ENCODE measurements at places on chromosomes 5 and 9.

DNA sequence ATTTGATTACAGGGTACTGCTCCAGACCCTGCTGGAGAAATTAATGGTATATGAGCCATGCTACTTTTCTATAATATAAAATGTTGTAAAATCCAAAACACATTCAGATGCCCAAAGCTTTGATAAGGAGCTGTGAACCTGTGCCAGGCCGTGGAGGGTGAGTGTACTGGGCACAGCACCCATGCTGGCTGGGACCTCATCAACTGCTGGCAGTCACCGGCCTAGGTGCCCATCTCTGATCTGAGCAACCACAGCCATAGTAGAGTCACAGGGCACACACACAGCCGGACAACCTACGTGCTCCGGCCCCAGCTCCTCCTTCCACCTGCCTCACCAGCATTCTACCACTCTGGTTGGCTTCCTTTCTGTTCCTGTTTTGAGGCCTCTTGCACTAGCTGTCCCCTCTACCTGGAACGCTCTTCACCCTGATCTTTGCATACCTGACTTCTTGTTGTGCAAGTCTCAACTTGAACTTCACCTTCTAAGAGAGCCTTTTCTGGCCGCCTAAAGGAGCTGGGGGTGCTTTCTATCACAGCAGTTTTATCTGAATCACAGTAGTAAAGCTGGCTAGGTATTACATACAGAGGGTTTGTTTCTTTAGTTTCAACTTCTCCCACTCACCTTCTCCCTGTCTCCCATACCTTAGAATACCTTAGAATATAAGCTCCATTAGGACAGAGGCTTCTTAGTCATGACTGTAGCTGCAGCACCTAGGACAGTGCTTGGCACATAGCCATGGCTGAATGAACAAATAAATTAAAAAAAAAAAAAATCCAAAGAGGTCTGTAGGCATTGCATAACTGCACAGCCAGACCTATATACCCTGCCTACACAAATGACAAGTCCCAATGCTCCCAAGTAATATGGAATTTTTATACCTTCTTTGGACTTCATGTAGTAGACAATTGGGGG lies 51.7 kb downstream of the MED27 start:
- DNase-seq: peak; percentile 8

- DNase-seq: no peak
These were observed 79.4 kb downstream of the FAM114A2 start for GRCh38 chr5:153959134-153959957.

DNA sequence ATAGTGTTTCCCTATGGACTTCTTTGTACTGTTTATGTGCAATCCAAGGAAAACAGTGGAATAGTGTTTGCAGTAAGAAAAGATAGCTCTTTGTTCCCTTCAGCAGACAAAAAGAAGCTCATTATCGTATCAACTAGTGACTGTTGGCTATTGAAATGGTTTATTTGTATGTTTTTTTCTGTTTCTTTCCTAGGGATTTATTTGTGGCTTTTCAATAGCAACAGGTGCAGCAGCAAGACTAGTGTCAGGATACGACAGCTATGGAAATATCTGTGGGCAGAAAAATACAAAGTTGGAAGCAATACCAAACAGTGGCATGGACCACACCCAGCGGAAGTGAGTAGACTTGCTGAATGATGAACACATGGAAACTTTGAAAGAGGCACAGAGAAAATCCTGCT lies 65.1 kb downstream of the SLC44A1 start:
- DNase-seq: no peak

DNA sequence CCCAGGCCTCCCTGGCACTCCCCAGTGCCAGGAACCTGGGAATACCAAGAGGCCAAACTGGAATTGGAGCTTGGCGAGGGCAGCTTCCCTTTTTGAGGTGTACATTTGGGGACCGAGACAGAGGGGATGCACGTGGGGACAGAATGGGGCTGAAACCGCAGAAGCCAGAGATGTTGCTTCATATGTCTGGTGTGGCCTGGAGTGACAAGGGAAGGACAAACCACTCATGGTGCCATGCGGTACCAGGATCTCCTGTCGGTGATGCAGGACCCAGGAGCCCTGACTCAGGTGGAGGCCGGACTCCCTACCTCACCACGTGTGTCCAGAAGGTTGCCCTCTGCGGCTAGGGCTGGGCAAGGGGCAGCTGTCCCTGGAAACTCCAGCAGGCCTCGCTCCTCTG lies 4.0 kb upstream of the CSF2 start:
- no peak for DNase-seq

DNA sequence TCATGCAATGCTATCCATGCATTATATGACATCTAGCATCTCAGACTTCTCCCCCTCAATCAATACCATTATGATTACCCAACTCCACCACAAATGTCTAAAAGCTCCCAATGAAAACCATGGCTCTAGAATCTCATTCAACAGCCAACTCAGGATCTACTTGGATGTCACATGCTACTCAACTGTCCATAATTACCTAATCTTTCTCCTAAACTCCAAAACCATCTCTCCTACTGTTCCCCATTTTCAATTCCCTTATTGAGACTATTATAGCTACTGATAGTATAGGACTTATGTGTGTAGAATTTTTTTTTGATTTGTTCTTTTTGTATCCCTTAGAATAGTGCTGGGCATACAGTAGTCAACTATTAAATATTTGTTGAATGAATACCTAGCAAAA lies 8.2 kb upstream of the STRBP start:
- DNase-seq: no peak

DNA sequence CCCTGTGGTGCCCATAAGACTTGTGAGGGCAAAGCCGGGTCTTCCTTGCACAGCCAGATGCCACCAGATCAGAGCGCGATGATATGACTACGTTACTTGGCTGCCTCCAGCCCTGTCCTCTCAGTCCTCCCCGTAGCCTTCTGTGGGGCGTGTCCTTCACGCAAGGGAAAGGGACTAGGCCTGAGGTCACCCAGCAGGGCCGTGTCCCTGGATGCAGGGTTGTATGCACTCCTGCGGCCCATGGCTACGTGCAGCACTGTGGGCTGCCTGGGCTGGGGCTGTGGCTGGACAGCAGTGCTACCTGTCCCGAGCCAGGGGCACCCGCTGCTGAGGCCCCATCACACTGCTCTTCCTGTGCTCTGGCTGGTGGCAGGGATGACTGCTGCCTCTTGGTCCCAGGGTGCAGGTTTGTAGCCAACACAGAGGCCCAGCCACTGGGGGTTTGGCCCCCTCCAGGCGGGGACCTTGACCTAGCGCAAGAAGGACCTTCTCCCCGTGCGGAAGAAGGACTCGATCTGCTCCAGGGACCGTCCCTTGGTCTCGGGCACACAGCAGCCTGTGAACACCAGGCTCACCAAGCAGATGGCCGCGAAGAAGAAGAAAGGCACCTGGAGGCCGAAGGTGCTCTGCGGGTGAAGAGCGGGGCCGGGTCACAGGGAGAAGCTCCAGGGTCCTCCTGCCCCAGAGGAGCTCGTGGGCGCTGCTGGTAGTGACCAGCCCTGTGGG lies 7.2 kb downstream of the SLC2A6 start:
- DNase-seq: no peak

GRCh38 chr5:80348171-80348570 lies 28.4 kb downstream of the SPZ1 start:
- no peak for DNase-seq

DNA sequence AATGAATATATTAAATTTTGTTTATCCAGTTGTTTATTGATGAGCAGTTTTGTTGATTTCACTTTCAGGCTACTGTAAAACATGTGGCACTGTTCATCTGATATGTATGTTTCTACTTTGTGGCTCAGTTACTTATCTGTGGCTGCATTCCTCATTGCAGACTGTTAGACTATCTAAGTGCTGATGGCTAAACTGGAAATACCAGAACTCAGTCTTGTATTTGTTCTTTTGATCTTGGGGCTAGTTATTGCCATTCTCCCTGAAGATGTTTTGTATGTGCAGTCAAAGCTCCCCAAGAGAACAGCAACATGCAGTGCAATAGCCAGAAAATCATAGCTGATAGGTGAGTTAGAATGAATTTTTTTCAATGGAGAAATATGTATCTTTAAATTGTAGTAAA lies 162.2 kb downstream of the GADD45G start:
- no peak for DNase-seq

- no peak for DNase-seq
These were observed 16.9 kb downstream of the UBTD2 start for GRCh38 chr5:172266676-172267092.

DNA sequence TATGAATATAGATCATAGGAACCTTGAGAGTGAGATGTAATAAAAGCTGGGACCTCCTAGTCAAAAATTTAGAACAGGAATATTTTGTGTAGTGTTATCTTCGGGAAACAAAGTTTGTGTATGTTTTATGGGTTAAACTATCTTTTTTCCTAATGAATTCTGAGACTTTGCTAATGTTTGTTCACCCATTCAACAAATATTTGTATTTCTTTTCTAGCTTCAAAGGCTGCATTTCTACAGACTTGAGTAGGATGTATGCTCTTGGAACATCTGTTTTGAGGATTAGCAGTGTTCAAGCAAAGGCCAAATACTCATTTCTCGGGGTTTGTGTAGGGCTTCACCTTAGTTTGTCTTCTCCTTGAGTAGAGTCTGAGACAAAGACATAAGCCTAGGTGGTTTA lies 16.2 kb downstream of the NDUFS4 start:
- DNase-seq: no peak

- DNase-seq: no peak
These were observed 220.0 kb downstream of the KDM4C start for GRCh38 chr9:6977761-6978160.

DNA sequence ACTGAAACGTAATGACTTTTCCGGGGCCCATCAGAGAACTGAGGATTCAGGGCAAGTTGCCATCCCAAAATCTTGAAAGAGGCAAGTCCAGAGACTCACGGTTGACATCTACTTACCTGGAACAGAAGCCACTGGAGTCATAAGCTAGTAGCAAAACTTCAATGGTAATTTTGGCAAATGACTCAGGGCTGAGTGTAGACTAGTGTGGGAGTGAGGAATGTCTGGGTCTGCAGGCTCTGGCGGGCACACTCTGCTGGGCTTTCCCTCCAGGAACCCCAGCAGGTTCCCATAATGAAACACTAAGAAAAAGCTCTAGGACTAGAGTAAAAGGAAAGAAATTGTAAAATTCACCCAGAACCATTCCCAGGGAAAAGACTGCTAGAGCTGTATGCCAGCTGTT lies 122.9 kb upstream of the NFIL3 start:
- DNase-seq: no peak

DNA sequence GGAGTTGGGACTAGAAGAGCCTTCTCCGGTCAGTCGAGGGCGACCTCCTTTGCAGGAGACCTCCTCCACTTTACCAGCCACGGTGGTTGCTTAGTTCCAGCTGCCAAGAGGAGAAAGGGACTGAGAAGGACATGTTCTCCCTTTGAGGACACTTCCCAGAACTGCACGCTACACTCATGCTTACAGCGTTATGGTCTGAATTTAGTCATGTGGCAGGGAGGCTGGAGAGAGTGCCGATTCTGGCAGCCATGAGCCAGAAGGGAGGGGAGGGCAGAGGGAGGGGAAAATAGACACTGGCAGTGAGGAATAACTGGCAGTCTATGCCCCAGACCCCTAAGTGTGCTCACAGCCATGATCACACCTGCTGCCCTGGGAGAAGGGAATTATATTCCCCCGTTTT lies 47.8 kb downstream of the TSPAN17 start:
- no peak for DNase-seq

DNA sequence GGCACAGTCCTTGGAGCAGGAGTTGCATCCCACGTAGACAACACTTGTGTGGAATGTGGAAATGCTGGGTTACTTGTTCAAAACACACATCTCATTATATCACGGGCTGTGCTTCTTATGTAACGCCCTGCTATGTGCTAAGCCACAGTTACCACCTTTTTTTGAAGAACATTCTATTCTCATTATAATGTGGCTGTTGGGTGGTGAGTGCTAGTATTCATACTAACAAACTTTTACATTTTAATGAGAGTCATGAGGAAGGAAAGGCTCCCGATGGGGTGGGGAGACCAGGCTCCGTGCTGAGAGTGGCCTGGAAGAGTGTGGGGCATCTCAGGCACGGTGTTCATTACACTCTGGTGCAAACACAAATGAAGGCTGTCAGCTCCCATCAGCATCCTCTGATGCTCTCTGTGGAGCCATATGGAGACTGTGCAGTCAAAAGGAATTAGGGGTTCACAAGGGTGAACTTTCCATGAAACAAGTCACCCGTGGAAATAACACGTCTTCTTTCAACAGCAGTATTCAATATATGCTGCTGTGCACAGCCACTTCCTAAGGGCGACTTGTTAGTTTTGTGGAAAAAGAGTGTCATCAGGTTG lies 153.1 kb upstream of the RAPGEF1 start:
- no peak for DNase-seq

DNA sequence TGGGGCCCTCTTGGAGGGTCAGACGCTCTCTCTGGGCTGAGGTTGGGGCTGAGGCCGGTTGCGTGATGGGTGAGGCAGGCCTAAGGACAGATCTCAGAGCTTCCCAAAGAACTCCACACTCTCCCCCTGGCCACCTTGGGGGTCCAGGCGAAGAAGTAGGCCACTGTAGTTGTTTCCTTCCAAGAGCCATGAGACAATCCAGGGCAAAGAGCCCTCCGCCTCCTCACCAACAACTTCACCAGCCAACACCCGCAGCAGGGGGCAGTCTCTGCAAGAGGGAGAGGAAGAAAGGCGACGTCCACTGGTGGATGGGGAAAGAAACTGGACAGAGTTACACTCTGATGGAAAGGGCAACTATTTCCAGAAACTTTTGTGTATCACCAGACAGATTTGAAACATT lies 10.7 kb downstream of the SLC35A4 start:
- no peak for DNase-seq

- DNase-seq: no peak
These were observed 7.2 kb downstream of the CSNK1A1 start for GRCh38 chr5:149544028-149544420.

DNA sequence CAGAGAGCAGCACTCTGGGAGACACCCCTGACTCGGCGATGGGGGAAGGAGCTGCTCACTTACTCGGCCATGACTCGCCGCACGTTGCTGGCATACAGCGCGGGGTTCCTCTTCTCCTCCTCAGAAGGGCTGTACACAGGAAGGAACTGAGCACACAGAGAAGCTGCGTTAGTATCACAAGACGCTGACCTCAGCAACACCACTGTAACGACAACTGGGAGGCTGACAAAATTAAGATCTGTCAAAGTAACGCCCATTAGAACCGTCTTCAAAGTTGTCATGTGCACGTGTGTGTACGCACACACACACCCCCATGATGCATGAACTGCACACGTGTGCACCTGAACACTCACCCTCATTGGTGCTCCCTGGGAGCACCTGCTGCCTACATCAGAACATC lies 32.1 kb upstream of the SLC6A3 start:
- DNase-seq: no peak

All from cerebellum (tissue), 4 donors.